ENCODE measurements at places on chromosomes 1 and 21.
A peak's percentile ranks its signal among the peaks of the same experiment; 100 is the strongest.

GRCh38 chr1:111769517-111770146, 13.9 kb downstream of the DDX20 start:
- no peak for DNase-seq

DNA sequence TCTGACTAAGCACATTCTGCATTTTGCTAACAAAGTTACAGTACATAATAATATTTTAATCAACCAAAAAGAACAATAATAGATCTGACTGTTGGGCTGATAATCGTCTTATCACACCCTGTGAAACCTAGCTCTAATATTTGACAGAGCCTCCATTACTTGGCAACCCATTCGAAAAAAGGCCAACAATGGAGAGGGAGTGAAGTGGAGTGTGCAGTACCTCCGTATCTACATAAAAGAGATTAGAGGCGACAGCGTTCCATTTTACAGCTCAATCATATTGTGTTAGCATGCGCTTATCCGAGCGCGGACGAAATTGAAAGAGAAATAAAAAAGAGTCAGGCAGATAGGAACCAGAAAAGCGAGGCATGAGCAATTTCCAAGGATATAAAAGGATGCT, 137.3 kb upstream of the USH2A start:
- DNase-seq, result no peak

DNA sequence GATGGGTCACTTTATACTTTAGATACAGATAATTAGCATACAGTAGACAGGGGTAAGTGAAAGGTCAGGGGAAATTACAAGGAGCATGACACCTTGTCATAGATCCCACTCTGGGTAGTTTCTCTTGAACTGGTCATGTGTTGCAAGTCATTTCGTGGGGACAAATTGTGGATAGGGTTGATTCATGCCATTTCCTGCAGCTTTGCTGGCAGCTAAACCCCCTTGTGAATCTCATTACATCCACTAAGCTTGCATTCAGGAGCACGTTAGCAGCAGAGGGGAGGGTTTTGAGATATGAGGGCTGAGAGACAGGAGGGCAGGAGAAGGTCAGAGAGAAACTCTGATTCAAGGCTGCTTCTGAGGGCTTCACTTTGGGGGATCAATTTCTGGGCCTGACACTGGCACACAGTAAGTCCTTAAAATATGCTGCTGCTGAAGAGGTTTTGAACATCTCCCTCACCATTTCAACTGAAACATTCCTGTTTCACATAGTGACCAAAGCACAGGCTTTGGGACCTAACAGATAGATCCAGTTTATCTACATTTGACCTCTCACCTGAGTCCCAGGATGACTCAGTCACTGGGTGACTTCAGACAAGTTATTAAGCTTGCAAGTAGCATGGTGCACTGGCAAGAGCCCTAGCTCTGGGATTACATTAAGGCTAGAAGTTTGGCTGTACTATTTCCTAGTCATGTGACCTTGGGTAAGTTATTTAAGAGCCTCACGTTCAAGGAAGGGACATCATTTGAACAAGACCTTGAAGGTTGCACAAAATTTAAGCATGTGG, 206.0 kb upstream of the USP24 start:
- DNase-seq, result no peak

- DNase-seq, result no peak
Measured at GRCh38 chr1:89286549-89287180, 14.0 kb upstream of the GBP5 start.

- DNase-seq, result no peak
Measured at GRCh38 chr1:70567167-70567566, 156.1 kb downstream of the CTH start.

DNA sequence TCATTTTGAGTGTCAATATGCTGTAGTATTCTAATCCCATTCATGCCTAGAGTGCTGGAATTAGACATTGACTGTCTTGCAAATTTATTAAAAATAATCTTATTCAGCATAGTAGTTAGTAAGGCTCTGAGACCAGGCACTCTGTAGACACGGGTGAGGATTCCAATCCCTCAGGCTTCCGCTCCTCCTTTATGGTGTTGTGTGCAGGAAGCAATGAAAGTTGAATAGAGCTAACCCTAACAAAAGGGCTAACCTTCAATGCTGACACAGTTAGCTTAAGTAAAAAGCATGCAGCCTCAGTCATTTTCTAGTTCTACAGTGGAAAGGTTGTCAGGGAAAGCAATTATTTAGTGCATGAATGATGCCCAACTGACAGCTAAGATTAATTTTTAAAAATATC, 199.6 kb upstream of the SGIP1 start:
- DNase-seq, result no peak

DNA sequence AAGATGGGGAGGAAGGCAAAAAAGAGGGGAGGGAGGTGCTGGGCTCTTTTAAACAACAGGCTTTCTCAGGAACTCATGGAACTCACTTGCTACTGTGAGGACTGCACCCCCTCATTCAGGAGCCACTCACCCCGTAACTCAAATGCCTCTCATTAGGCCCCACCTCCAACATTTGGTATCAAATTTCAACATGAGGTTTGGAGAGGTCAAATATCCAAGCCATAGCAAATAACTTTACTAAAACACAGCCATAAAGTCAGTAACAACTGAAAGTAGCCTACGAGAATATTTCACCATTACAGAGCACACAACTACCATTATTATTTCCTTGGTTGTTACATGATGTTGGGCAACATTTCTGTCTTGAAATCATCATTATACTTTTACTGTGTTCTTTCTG, 13.1 kb upstream of the DMRTB1 start:
- no peak for DNase-seq

GRCh38 chr1:62438163-62438562, 1.3 kb downstream of the USP1 start:
- no peak for DNase-seq

GRCh38 chr1:191788551-191788950, 369.7 kb upstream of the RGS18 start:
- DNase-seq, result no peak

GRCh38 chr1:103527331-103527730, 1.8 kb downstream of the RNPC3 start:
- DNase-seq, result no peak

GRCh38 chr1:52436817-52437216, 32.4 kb downstream of the PRPF38A start:
- DNase-seq, result no peak

DNA sequence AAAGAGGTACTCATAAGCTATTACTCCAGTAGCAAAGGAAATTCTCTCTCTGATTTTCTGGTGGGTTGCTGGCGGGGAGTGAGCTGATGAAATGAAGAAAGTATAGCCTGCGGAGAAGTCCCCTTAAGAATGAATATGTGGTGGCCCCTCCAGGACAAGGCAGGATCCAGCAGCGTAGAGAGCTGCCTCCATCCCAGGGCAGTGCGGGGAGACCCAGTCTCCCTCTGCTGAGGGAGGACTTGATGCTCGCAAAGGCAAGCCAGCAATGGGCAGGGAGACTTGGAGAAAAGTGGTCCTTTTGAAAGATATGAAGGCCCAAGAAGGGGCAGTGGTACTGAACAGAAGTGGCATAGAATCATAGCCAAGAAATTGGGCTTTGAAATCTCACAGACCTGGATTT, 106.0 kb upstream of the SLC44A3 start:
- DNase-seq, result no peak

- DNase-seq, result no peak
Measured at GRCh38 chr21:18026359-18026758, 207.2 kb upstream of the C21orf91 start.

DNA sequence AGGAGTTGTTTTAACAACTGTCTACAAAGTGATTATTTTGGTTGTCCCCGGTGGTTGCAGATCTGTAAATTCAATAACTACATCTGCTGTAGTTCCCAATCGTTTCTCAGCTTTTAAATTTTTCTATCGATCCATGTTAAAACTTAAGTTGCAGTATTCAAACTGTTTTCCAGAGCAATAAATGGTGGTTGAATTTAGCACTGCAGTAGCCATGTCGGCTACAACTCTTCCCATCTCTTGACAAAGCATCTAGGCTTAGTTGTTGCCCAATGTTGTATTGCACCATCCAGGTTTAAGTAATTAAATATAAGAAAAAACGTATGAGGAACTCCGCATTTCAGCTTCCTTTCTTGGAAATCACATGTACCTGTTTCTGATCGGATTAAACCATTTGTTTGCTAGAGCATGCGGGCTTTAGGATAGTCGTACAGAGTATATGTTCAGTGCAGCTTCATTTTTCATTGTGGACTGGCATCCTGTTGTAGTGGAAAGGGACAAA, 996 bp downstream of the CNIH4 start:
- DNase-seq, result no peak

GRCh38 chr1:44808938-44809917, 905 bp downstream of the BTBD19 start:
- peak; percentile 75 for DNase-seq

GRCh38 chr1:31647106-31647505, 2.4 kb upstream of the PEF1 start:
- DNase-seq, result no peak

- peak; percentile 63 for DNase-seq
Measured at GRCh38 chr1:1200876-1201810, 5.2 kb downstream of the TNFRSF18 start.

DNA sequence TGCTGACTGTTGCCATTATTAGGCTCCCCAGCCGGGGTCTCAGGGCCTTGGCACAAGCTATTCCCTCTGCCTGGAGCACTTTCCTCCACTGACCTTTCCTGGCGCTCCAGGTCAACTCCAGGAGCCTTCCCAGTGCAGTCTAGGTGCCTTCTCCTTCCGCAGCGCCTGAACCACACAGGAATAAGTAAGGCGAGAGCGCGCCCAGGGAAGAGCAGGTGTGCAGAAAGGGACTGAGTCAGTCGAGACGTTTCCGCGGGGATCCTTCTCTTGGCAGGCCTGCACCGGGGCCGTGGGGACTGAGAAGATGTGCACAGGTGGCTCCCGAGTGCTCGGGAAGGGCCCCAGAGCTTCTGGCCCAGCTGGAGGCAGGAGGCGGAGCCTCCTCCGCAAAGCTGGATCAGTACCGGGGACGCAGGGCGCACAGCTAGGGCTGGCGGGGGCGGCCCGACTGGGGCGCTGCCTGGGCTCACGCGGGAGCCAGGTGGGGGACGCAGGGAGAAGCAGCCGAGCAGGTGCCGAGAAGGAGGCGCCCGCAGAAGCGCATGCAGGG, 765 bp upstream of the BMP8A start:
- DNase-seq, result no peak

GRCh38 chr21:46002841-46003574, 21.4 kb downstream of the COL6A1 start:
- DNase-seq, result no peak

GRCh38 chr1:65055747-65056146, 89.4 kb upstream of the JAK1 start:
- DNase-seq, result no peak

- no peak for DNase-seq
Measured at GRCh38 chr1:9912264-9912936, 2.3 kb upstream of the CTNNBIP1 start.

- no peak for DNase-seq
Measured at GRCh38 chr1:173342736-173343135, 134.4 kb upstream of the PRDX6 start.

DNA sequence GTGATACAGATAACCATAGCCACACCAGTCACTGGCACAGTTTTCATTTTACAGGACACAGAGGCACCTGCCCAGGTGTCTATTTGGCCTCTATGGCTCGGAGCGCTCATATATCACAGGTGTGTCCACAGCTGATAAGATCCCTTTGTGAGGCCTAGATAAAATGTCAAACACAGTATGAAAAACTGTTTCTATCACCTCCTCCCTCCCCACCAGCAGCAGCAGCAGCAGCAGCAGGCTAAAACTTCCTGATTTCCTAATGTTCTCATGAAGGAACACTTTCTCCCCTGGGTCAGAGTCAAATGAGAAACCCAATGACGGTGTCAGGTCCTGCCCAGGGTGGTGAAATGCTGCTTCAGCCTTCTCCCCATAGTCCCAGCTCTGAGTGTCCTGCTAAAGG, 24.4 kb downstream of the ELAPOR1 start:
- no peak for DNase-seq

DNA sequence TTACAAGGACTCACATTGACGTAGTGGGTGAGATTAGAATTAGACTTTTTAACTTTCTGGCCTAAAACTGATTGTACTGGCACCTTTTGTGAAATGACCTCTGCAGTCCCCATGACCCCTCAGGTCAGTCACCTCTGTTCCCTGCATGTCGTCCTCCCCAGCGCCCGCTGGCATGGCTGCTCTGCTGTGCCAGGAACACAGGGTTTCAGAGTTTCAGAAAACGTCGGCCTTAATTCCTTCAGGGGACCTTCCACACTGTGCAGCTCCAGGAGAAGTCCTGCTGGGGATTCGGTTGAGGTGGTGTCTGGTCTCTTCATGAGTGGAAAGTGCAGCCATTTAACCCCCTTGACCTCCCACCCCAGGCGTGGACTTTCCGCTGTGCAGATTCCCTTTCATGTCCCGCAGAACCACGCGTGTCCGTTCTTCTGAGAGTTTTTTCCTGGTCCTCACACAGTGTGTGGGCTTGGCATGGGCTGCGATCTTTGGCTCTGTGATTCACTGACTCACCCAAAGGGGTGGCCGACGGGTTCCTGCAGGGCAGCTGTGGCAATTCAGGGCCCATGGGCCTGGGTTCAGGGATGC, 158.4 kb upstream of the COL6A1 start:
- DNase-seq, result no peak

- DNase-seq, result no peak
Measured at GRCh38 chr1:48540587-48540986, 68.6 kb upstream of the SPATA6 start.

DNA sequence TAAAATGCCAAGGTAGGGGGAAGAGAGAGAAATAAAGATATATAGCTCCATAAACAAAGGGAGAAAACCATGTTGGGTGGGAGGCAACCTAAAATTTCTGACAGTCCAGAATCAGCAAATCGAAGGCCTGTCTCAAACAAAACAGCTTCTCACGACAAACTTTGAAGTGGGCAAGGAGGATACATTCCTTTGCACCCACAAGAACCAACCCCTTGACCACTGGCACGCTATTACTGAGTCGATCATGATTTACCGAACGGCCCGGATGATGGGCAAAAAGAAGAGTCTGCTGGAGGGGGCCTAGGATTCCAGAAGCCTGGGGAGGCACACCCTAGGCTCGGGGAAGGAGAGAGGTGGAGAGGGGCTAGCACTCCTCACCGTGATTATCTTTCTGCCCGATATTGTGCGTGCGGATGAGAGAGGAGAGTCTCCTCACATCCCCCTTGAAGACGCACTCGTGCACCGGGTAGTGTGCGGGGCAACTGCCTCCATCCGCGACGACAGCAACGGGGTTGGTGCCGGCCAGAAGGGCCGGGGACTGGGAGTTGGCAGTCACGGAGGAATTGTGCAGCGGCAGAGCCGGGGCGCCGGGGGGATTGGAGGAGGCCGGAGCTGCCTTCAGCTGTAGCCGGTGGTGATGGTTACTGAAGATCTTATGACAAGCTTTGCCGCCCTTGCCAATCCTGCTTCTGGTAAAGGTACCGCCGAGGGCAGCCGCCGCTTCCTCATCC, 756 bp downstream of the ANKRD13C start:
- DNase-seq, result no peak

- DNase-seq, result no peak
Measured at GRCh38 chr21:22900490-22900889, 1902.3 kb downstream of the NCAM2 start.

DNA sequence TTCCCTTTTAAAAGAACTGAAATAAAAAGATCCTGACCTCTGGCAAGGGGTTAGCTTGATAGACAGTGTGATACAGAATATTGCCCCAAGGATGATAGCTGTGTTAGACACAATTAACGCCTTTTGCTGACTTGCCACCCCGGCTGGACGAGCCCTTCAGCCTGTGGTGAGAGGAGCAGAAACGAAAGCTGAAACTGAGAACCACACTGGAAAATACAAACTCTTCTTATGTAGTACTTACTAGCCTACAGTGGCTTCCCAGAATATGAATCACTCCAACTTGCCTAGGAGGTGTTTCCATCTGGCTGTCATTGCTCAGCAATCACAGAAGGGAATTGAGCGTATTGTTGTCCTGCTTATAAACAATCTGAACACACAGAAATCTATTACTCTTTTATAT, 22.9 kb downstream of the SAMSN1 start:
- DNase-seq, result no peak

Data from activated T-helper 1 cell treated with anti-CD3 and anti-CD28 coated beads, Interleukin-2, amount 50 U/mL, for 16 hours (primary cell).